ENCODE measurements at places on chromosomes 2 and 18.

DNA sequence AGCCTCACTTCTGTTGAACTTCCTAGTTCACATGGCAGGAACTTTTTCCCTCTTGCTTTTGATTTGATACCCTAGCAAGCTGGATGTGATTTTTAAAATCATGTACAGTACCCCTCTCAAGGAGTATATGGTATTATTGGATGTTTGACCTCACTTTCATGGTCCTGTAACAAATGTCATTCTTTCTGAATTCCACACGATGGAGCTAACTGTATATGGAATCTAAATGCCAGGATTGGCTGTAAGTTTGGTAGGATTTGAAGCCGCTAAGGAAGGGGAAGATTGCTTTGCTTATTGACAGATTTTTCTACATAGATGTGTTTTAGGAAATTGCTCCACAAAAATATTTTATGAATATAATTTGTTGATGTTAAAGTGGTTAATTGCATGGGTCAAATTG, 18.3 kb downstream of the MAIP1 start:
- DNase-seq: no peak

DNA sequence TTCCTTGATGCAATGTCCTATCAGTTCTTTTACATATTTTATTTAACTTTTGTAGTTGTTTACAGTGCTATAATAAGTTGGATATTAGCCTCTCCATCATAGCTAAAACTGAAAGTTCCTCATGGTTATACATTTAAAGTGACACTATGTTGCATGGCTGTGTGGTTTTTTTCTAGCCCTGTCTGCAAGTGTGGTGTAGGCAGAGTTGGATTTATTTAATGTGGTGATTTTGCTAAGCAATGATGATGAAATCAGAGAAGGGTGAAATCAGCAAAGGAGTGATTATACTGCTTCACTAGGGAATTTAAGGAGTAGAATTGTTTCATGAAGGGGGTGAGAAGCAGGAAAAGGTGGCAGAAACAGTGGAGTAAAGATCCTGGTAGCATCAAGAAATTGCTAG, 18.3 kb upstream of the ENOSF1 start:
- DNase-seq: no peak

- DNase-seq: no peak
These were observed 201.7 kb upstream of the RBBP8 start for GRCh38 chr18:22731398-22731797.

DNA sequence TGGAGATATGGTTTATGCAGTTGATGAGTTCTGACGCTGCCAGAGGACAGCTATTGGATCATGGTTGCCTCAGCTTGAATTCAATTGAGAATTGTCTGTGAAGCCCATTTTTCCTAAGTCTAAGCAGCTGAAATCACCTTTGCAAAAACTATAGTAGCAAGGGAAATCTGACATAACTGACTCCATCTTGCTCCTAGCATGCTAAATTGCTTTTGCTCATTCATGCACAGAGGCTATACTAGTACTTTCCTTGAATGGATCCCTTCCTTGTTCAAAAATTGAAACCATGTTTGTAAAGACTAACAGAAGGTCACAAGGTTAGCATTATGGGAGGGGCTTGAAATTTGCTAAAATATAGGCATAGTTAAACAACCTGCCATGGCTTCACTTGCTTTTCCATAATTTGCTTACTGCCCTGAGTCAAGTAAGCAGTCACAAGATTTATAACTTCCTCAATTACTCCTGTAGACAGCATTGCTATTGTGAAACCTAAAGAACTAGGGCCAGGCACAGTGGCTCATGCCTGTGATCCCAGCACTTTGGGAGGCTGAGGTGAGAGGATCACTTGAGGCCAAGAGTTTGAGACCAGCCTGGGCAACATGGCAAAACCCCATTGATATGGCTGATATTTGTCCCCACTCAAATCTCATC, 41.2 kb downstream of the CHRNA1 start:
- no peak for DNase-seq

DNA sequence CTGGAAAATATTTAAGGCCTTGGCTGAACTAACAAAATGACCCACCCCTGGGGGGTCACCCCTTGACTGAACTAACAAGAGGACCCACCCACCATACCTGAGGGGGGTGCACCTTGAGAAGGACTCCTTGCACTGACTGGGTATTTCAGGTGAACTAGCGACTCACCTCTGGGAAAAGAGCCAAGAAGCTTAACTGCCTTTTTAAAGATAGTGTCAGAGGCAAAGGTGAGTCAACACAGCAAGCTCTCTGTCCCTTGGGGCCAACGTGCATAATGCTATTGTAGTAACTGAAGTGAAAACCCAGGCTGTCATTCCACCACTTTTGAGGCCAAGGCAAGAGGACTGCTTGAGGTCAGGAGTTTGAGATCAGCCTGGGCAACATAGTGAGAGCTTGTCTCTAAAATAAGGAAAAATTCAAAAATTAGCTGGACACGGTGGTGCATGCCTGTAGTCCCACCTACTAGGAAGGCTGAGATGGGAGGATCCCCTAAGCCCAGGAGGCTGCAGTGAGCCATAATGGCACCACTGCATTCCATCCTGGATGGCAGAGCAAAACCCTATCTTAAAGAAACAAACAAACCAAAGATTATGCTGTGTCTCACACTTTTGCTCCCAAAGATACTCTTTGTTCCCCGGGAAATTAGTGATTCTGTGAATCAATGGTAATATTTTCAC, 36.4 kb upstream of the ZCCHC2 start:
- DNase-seq: no peak

GRCh38 chr2:144213797-144214196, 306.1 kb downstream of the ZEB2 start:
- no peak for DNase-seq

DNA sequence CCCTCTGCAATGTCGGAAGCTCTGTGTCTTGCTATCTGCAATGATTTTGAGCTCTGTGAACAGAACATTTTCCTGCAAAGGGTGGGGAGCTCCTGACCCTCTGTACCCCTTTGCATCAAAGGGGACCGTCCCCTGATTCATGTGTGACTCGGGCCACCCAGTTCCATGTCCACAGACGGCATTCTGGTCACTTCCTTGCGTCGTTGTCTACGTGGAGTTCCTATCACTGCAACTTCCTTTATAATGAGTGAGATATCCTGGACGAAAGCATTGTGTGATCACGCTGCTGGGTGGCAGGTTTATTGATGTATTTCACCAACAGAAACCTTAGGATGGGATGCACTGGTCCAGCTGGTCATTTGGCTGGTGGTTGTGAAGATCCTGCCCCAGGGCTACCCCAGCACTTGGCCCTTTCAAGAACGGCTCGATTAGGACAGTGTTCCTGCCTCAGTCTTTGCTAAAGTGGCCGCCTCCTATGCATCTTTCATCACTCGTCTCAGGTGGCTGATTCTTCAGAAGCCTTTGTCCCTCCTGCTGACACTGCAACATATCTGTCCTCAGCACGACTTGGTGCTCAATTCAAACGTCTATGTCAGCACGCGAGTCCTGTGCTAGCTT, 202.7 kb downstream of the ACKR3 start:
- no peak for DNase-seq

DNA sequence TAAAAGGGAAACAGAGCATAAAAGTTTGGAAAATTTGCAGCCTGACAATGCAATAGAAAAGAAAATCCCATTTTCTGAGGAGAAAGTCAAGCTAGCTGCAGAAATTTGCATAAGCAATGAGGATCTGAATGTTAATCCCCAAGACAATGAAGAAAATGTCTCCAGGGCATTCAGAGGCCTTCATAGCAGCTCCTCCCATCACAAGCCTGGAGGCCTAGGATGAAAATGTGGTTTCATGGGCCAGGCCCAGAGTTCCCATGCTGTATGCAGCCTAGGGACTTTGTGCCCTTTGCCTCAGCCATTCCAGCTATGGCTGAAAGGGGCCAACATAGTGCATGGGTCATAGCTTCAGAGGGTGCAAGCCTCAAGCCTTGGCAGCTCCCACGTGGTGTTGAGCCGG, 10.3 kb upstream of the SCN1A start:
- no peak for DNase-seq

DNA sequence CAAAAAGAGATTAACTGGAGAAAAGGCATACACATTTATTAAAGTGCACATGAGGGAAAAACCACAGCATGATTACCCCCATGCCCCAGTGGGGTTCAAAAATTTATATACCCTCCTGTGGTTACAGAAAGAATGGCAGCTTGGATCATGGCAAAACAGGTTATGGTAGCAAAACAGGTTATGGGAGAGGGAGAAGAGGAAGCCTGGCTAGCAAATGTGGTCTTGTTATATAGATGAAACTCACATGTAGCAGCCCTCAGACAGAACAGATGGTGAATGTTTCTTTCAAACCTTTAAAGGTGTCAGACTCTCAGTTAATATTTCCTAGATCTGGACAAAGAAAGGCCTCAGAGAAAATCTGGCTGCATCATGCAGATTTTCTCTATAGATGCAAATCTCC, 178.2 kb upstream of the ZC3H15 start:
- DNase-seq: no peak

DNA sequence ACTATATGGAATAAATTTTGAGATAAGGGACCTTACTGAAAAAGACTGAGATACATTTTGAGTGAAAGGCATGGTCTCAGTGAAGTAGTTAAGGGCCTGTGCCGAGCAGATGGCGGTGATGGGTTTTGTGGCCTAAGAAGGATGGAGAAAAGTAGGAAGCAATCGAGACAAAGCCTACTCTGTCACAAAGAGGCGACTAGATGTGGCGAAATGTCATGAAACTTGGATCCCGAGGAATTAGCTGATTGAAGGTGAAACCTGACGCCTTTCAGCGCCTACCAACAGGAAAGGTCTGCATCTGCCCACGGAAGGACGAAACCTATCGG, 558 bp upstream of the CEP192 start:
- DNase-seq: no peak

GRCh38 chr2:21627938-21628337, 504.2 kb downstream of the TDRD15 start:
- DNase-seq: no peak

- DNase-seq: no peak
These were observed 11.6 kb downstream of the CD28 start for GRCh38 chr2:203718087-203718486.

- no peak for DNase-seq
These were observed 42.5 kb downstream of the PIGN start for GRCh38 chr18:62144338-62144737.

DNA sequence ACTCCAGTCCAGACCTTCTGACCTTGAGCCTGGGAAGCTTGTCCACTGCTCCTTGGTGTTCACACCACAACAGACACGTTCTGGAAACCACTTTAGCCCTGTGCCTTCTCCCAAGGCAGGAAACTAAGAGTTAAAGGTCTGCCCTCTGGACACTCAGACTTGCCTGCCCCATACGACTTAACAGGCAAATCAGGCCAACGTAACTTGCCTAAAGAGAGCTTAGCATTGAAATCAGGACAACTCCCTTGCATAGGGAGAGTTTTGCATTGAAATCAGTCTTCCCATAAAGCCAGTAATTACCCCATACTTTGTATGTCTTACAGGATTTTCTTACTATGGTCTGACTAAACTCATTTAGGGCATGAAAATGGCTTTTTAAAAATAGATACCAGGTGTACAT, 18.5 kb downstream of the NFE2L2 start:
- DNase-seq: no peak

- DNase-seq: no peak
These were observed 56.1 kb downstream of the SLC35F5 start for GRCh38 chr2:113700186-113700841.

GRCh38 chr2:164722616-164723338, 101.5 kb upstream of the GRB14 start:
- DNase-seq: no peak

DNA sequence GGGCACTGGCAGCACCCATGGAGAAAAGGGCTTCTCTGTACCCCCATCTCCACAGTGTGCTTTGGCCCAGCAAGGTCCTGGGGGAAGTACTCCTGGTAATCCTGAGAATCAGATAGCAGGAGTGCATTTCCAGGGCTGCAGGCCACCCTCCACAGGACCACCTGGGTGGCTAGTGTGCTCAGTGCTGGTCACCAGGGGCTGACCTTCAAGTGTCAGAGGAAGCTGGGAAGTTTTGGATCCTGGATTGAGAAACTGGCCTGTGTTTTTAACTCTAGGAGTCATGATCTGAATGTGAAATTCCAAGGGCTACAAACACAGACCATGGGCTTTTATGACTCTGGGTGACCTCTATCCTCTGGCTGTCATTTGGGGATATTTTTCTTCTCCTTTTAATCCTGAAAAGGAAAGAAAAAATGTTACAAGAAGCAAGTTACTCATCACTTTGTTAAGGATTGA, 9.3 kb downstream of the RHOB start:
- DNase-seq: no peak

DNA sequence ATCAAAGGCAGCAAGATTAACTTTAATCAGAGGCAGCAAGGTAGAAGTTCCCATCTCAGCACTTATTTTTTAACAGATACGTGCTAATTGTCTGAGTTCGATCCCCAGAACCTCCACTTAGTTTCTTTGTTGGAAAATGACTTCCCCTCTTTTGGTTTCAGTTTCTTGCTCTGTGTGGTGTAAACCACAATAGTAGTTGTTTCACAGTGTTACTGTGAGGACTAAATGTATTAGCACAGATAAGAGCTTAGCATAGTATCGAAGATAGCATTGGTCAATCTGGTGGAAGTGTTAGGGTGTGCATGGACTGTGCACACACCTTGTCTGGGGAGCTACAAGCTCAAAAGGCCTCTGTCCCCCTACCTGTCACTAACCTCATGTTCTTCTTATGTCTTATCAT, 988.3 kb upstream of the GYPC start:
- DNase-seq: no peak

- no peak for DNase-seq
These were observed 122.9 kb downstream of the FAM210A start for GRCh38 chr18:13603304-13604019.

- no peak for DNase-seq
These were observed 12.6 kb upstream of the KCMF1 start for GRCh38 chr2:84958135-84959059.

- DNase-seq: no peak
These were observed 21.8 kb downstream of the ZAP70 start for GRCh38 chr2:97735161-97735561.

- DNase-seq: no peak
These were observed 226.2 kb downstream of the ASXL3 start for GRCh38 chr18:33804258-33804657.

- DNase-seq: no peak
These were observed 69.6 kb downstream of the SNTG2 start for GRCh38 chr2:1020206-1020605.

- no peak for DNase-seq
These were observed 2.3 kb upstream of the TMEM37 start for GRCh38 chr2:119429225-119429981.

DNA sequence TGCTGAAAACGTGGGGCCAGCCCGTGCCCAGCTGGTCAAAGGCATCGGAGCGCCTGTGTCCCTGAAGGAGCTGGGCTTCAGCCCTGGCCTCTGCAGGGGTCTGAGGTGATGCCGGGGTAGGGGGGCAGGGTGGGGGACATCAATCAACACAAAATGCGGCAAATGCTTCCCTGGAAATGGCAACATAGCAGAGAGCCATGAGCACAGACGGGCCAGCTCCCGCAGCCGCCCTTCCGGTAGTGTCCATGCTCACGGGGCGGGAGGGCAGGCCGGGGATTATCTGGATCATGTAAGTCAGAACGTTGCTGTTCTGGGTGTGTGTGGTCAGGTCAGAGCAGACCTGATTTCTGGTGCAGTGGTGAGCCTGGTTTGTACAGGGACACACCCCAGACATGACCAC, 56.5 kb upstream of the TWIST2 start:
- no peak for DNase-seq

Measured in cortex of kidney (tissue), 1 donor.